Endothelial cell of umbilical vein (primary cell): ENCODE measurements at places on chromosomes 12 and 14. TPM values are rescaled to one million over a fixed set of nuclear protein-coding genes. Genes with fewer than 3 reads are reported as not detected.

DNA sequence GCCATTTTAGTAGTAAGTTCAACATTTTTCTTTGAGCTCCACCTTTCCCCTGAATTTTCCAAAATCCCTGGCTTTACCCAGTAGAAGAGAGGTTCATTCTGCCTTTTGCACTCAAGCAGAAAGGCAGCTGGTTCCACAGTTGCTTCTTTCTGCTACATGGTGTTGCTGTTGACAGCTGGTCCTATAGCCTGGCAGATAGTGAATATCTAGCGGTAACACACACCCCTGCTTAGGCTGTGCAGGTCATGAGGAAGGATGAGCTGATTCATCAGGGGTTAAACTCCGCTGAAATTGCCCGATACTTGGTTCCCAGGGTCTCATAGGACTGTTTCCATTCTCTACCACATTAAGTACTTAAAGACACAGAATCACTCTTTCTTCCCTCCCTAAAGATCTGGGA, 62.4 kb downstream of the PUS7L start:
- peaks cover 2% of the 10 kb centered on the region for H3K27me3 ChIP-seq
- H3K27ac ChIP-seq: no peak overlapping the region
- no peak overlapping the region for H3K4me3 ChIP-seq
- H3K36me3 ChIP-seq: no peaks in the 10 kb centered on the region

GRCh38 chr12:76914102-76914859, 35.5 kb upstream of the CSRP2 start:
- H3K27me3 ChIP-seq: peaks cover 4% of the 10 kb centered on the region
- no peaks in the 10 kb centered on the region for H3K4me1 ChIP-seq
- no peak for DNase-seq
- no peak overlapping the region for H3K27ac ChIP-seq
- no peak overlapping the region for H3K4me3 ChIP-seq
- H3K36me3 ChIP-seq: no peaks in the 10 kb centered on the region

ACSM4 gene
- total RNA-seq: not detected in 2 replicates

FGF23 gene
- not detected in 2 replicates for total RNA-seq

DNA sequence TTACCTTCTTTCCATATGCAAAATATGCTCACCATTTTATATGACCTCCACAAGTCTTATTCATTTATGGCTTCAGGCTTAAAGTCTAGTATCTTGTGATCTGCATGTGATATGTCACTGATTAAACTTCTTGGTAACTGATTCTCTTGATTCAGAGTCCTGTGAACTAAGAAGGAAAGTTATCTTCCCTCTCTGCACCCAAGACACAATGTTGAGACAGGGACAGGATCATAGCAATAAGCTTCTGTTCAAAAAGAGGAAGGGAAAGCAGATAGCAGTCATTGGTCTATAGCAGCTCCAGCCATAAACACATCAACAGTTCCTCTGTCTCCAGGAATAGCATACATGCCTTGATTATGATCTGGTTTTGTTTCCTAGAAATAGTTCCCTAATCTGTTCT, 103.1 kb downstream of the UNC79 start:
- no peak overlapping the region for H3K4me3 ChIP-seq
- DNase-seq: no peak
- no peaks in the 10 kb centered on the region for H3K36me3 ChIP-seq

GNS gene
- total RNA-seq: 129 and 142 TPM in 2 replicates

DNA sequence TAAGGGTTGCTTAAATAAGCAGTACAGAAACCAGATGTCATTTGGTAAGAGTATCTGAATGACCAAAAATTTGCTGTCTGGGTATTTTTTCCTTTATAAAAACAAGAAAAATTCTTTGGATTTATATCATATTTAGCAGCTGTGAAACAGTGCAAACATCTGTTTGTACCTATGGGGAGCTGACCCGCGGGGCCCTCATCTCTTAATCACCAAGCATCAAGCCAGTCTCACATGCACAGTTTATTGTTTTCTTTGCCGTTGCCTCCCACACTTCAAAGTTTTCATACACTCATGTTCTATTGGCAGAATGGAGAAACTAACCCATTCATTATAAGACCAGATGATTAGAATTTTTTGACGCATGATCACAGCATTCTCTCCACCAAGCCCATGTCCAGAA, 142.2 kb downstream of the BMP4 start:
- H3K4me1 ChIP-seq: no peaks in the 10 kb centered on the region
- no peak for DNase-seq
- no peak overlapping the region for H3K4me3 ChIP-seq
- H3K27me3 ChIP-seq: no peaks in the 10 kb centered on the region
- no peaks in the 10 kb centered on the region for H3K36me3 ChIP-seq

NGB gene
- not detected in 2 replicates for total RNA-seq

CLEC4C gene
- total RNA-seq: not detected in 2 replicates

DNA sequence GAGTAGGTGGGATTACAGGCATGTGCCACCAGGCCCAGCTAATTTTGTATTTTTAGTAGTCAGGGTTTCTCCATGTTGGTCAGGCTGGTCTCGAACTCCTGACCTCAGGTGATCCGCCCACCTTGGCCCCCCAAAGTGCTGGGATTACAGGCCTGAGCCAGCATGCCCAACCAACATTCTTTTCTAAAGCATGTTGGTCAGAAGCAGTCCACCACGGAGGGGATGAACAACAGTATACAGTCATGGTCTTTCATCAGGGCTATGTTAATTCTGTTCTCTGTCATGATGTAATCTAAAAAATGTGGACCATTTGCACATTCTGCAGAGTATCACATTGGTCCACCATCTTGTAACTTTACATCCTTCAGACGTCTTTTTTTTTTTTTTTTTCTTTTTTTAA, 3.6 kb downstream of the MRPL51 start:
- H3K27me3 ChIP-seq: no peaks in the 10 kb centered on the region
- H3K36me3 ChIP-seq: peaks cover 3% of the 10 kb centered on the region
- H3K4me1 ChIP-seq: peaks cover 8% of the 10 kb centered on the region

DNA sequence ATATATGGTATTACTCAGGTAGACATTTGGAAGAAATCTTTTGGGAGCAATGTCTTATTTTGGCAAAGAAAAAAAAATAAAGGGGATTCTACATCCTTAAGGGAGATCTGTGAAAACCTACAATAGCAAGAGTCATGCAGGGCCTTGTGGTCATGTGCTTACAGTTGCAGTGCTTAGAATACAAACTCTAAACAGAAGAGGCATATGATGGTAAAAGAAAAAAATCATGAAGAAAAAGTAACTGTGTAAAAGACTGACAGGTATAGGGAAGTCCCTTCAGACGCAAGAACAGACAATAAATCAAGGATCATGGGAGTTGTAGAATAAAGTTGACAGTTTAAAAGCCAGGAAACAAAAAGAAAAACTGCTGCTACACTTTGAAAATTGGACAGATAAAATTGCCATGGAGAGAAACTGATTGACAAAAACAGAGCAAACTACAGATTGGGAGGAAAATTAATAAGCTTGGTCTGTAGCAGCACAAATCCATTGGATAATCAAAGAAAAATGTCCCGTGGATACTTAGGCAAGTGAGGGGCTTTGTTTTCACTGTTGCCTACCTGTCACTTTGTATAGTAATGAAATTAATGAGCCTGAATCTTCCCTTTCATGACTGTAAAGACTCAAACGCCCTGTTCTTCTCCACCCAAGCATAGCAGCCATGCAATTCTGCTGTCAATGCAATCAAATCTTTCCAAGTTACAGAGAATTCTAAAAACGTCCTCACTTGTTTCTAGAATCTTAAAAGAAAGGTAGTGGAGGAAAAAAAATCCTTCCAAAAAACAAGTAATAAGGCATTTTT, 402.0 kb downstream of the SYT1 start:
- no peak for DNase-seq
- H3K27me3 ChIP-seq: no peaks in the 10 kb centered on the region
- H3K4me1 ChIP-seq: no peaks in the 10 kb centered on the region

GRCh38 chr12:97308576-97309198, 153.9 kb upstream of the RMST start:
- H3K4me3 ChIP-seq: no peak overlapping the region
- no peaks in the 10 kb centered on the region for H3K27me3 ChIP-seq
- peak; percentile 77 for DNase-seq
- H3K4me1 ChIP-seq: no peaks in the 10 kb centered on the region
- H3K27ac ChIP-seq: no peak overlapping the region

KCNC2 gene
- total RNA-seq: not detected in 2 replicates

DNA sequence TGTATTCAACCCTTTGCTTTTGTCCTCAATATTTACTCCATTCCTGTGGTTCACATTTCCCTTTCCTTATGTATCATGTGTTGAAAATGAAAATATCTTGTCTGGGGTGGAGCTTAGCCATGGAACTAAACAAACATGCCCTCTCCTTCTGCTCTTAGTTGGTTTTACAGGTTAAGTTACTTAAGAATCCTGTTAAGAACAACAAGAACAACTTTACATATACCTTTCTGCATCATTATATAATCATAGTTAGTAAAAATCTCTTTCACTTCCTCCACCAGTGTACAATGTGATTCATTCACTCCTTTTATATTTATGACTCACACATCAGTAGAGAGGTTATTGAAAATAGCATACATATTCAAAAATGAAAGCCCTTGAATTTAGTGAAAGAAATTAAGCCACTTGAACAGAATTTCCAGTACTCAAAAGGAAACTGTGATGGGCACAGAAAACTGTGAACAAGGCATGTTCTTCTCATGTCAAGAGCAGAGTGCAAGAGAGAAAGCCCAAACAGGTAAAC, 307.7 kb downstream of the CCDC91 start:
- H3K36me3 ChIP-seq: no peaks in the 10 kb centered on the region
- H3K4me3 ChIP-seq: no peak overlapping the region
- peaks cover 7% of the 10 kb centered on the region for H3K4me1 ChIP-seq
- no peak overlapping the region for H3K27ac ChIP-seq

DNA sequence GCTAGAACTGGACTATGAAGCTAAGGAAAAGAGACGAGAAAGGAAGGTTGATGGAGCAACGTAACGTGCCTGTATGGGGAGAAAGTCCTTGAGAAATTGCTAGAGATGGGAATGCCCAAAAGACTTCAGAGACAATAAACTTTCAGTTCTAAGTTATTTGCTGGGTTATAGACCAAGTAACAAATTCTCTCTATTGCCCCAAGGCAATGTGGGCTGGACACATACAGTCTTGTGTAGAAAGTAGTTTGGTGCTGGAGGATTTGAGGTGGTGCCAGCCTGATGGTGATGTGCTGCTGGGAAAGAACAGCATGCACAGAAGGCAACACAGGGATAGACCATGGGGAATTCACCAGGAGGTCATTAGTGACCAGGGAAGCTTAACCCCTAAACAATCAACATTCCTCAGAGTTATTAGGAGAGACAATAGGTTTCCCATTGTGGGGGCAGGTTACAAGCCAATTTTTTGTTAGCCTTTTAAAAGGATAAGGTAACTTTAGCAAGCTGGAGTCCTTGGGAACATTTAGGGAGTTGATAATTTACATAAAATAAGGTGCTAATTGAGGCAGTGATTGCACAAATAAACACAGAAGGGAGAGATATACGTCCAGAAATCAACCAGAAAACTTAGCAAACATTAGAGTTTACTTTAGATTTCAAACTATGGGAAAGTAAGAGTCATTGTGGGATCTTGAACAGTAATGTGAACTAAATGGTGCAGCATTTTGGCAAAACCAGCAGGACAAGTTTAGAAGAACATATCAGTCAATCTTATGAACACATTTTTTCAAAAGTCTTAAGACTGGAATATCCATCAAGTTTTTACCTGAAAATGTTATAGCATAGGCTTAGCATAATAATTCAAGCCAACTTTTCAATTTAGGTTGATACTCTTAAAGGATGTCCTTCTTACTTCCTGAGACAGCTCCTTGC, 61.4 kb downstream of the LMNTD1 start:
- peaks cover 11% of the 10 kb centered on the region for H3K27me3 ChIP-seq
- H3K27ac ChIP-seq: no peak overlapping the region
- DNase-seq: no peak
- no peak overlapping the region for H3K4me3 ChIP-seq
- no peaks in the 10 kb centered on the region for H3K36me3 ChIP-seq
- no peaks in the 10 kb centered on the region for H3K4me1 ChIP-seq

CDCA3 gene
- 44.3 and 44.8 TPM in 2 replicates for total RNA-seq

DNA sequence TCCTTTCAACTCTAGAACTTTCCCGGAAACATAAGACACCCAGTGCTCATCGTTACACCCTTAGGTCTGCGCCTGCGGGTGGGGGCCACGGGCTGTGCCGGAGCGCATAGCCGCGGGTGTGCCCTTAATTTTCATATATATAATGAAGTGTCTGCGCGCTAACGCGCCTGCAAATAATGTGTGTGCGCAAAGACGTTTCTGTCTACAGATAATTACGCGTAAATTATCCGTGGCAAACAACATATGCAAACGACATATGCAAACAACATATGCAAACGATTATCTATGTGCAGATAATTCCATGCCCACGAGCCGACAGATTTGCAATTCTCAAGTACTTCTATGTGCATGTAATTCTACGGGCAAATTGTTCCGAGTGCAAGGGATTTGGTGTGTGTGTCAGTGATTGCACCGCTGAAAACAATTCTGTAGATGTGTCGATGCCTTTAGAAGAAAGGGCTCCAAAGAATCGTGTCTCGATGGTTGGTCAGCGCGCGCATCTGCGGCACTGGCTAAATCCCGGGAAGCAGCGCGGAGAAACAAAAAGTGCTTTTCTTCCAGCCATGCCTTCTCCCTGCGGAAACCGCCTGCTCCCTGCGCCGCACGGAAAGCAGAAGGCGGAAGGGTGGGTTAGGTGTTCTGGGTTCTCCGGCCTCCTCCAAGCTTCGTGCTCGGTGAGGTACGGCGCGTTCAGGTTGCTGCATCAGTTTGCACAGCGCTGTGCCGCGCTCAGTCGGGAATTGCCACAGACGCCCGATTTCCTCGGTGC, 34.5 kb upstream of the TBX5 start:
- H3K27me3 ChIP-seq: peaks cover 46% of the 10 kb centered on the region
- H3K36me3 ChIP-seq: no peaks in the 10 kb centered on the region
- H3K4me1 ChIP-seq: no peaks in the 10 kb centered on the region
- DNase-seq: no peak

DNA sequence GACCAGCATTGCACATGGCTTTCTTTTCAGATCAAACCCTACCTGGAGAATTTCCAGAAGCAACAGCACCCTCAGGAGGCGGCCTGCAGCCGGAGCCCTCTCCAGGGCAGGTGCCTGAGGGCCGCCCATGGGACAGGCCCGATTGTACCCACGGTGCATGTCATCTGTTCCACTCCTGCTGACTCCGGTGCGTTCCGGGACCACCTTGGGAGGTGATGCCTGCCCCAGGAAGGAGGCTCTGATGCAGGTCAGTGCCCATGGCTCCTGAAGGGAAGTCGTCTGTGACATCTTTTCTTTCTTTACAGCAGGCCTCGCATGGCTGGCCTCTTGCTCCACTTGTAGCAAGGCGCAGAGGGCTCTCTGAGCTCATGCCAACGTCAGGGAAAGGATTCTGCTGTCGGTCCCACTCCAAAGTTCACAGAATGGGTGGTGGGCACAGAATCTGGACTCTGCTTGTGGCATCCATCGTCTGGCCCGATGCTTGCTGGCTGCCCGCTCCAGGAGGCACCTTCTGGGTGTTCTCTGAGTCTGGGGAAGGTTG, 160.7 kb upstream of the RTL1 start:
- no peak for DNase-seq
- no peaks in the 10 kb centered on the region for H3K27me3 ChIP-seq
- H3K27ac ChIP-seq: no peak overlapping the region
- no peaks in the 10 kb centered on the region for H3K36me3 ChIP-seq
- H3K4me1 ChIP-seq: peaks cover 48% of the 10 kb centered on the region

LRRK2 gene
- total RNA-seq: 1.3 and 2.2 TPM in 2 replicates

JAG2 gene
- 128 and 139 TPM in 2 replicates for total RNA-seq
